EL (cell line): ENCODE measurements at places on chromosomes 12 and 14.
A peak's percentile ranks its signal among the peaks of the same experiment; 100 is the strongest.

- no peak for DNase-seq
These were observed 5.4 kb downstream of the RPS6KL1 start for GRCh38 chr14:74917646-74918081.

GRCh38 chr12:14988035-14988434, 15.2 kb downstream of the PDE6H start:
- DNase-seq: no peak

DNA sequence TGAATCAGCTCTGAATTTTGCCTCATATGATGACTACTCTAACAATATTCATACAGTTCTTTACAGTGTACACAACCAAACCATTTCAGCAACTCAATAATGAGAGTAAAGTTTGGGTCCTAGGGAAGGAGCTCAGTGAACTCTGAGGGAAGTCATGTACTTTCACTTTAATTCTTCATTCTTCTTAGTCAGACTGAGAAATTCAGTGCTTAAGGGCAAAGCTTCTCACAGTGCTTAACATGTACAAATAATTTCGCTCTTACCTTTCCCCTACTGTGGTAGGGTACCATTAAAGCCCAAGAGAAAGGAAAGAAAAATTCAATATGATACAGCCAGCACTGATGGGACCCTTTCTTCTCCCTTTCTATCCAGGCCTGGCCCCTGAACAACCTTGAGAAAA, 435.0 kb downstream of the NELL2 start:
- no peak for DNase-seq

DNA sequence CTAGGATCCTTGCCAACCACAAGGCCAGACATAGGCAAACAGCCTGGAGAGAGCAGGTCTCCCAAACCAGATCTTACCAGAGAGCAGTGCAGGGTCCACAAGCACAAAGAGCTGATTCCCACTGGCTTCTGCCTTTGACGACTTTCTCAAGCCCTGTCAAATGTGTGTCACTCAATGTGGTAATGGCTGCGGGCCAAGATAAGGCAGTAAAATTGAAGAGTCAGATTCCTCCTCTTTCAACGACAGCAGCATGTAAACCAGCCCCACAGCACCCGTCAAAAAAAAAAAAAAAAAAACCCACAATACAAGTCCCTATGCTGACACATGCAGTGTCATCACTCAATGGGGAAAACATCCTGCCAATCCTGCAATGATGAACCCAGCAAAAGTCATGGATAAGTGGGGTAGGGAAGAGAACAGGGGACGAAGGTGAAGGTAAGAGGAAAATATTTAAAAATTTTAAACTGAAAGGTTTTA, at the start of gene STON2:
Gene STON2 (minus strand): TSS at position 123 of the 477 bp plus-strand sequence. CDS start 1,942 bp downstream, outside the sequence.
- peak; percentile 53 for DNase-seq

GRCh38 chr12:89701606-89702206, 6.9 kb downstream of the ATP2B1 start:
- no peak for DNase-seq

- DNase-seq: peak; percentile 55
These were observed 6.2 kb upstream of the OAS1 start for GRCh38 chr12:112900298-112901145.

DNA sequence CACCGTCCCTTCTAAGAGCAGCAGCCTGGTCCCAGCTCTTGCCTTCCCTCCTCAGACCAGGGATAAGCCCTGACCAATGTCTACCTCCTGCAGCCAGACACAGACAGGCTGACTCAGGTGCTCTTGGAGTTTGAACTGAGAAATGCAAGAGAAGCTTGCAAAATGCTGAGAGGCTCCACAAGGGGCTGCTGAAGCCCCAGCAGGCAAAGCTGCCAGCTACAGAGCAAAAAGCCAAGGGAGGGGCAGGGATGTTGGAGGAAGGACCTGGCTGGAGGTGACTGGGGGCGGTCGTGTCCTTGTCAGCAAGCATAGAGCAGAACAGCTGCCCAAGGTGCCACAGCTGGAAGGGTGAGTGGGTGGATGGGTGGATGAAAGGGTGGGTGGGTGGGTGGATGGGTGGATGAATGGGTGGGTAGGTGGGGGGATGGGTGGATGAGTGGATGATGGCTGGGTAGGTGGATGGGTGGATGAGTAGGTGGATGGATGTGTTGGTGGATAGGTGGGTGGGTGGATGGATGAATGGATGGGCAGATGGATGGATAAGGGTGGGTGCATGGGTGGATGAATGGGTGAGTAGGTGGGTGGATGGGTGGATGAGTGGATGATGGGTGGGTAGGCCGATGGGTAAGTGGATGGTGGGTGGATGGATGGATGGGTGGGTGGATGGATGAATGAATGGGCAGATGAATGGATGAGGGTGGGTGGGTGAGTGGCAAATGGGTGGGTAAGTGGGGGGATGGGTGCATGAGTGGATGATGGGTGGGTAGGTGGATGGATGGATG, 4.0 kb upstream of the INF2 start:
- no peak for DNase-seq

DNA sequence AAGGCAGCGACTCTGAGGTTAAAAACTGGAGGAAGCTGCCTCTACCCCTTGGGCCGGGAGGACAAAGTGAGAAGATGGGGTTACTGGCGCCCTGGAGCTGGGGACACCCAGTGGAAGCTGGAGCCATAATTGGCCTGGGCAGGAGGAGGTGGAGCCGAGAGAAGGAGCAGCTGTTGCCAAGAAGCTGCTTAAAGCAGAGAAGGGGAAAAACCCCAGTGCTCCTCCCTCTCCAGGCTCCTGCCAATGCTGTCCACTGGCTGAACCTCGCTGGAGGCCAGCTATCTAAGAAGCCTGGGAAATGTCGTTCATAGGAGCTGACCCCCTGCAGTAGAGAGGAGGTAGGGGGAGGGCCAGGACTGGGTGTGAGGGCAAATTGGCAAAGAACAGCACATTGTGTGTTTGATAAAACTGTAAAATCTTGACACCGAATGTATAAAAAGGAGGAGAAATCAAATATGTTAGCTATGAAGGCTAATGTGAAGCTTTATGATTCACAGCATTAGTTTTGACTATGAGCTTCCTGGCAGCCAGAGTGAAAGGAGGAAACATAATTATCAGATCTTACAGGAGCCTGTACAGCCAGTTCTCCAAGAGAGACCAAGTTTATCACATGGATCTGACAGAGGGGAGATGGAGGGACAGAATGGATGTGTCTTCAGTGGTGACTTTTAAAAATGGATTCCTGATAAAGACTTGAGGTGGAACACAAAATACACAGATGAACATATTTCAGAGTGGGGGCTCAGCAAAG, 9.5 kb downstream of the HHIPL1 start:
- DNase-seq: peak; percentile 59
